ENCODE measurements at places on chromosomes 3 and 15.

DNA sequence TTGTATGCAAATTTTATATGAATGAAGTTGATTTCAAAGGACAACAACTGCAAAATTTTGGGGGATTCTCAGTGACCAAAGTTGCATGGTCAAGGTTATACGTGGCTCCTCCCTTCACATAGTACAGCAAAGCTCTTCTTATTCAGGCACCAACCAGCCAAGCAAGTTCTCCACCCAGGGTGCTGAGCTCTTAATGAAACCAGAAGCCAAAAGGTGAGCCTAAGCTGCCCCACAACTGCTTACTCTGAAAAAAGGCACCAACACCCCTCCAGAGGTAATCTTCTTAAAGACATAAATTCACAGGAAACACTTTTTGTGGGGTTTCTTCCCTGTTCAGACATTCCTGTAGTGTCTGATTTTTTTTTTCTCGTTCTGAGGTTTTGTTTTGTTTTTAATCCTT, 106.1 kb upstream of the GMNC start:
- H3K36me3 ChIP-seq: no peaks in the 10 kb centered on the region
- no peak overlapping the region for H3K27ac ChIP-seq
- no peak for DNase-seq
- H3K27me3 ChIP-seq: no peaks in the 10 kb centered on the region
- no peaks in the 10 kb centered on the region for H3K4me1 ChIP-seq

DNA sequence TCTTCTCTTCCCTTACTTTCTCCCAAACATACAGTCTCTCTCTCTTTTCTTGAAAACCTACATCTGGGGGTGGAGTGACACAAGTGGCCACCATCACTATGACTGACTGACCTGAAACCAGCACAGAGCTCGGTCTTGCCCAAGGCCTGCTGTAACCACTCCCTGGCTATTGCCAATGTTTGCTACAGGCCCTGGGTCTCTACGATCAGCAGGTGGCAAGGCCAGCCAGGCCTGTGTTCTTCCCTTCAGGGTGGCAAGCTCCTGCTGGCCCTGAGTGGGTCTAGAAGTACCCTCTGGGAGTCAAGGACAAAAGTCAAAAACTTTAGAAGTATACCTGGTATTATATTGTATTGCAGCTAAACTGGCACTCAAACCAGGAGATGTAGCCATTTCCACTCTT, 140.9 kb upstream of the TGFBR2 start:
- no peaks in the 10 kb centered on the region for H3K27me3 ChIP-seq
- no peak overlapping the region for H3K27ac ChIP-seq
- no peaks in the 10 kb centered on the region for H3K36me3 ChIP-seq
- no peaks in the 10 kb centered on the region for H3K4me1 ChIP-seq
- H3K4me3 ChIP-seq: no peak overlapping the region

DNA sequence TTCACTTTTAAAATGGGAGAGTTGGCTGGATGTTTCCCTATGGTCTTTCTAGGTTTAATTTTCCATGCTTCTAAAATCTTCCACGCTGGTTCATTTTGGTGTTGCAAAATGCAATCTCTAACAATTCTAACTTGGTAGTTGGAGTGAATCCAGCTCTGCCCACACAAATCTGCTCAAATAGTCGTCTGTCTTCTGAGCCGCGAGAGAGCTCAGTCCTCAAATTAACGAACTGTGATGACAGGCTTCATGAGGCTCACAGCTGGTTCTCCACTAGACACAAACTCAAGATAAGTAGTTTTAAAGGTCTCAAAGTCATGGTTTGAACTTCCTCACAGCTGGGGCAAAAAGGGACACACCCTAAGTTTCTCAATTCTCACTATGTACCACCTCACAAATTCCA, 178.6 kb upstream of the LYSMD4 start:
- H3K27ac ChIP-seq: no peak overlapping the region
- H3K4me1 ChIP-seq: no peaks in the 10 kb centered on the region
- no peak for DNase-seq
- H3K36me3 ChIP-seq: no peaks in the 10 kb centered on the region
- no peaks in the 10 kb centered on the region for H3K27me3 ChIP-seq

DNA sequence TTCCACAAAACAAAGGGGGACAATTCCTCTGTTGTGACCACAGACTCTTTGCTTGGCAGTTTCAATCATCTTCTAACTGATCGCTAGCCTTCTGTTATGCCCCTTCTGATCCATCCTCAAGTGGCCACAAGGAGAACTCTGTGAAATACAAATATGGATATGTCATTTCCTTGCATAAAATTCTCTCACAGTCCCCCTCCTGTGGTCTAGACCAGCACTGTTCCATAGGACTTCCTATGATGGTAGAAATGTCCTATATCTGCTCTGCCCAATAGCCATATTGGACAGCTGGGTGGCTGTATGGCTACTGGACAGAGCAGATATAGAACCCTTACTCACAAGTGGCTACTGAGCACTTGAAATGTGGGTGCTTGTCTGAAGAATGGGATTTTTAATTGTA, 25.9 kb upstream of the SNRK start:
- H3K4me1 ChIP-seq: no peaks in the 10 kb centered on the region
- no peak for DNase-seq
- H3K4me3 ChIP-seq: no peak overlapping the region

DNA sequence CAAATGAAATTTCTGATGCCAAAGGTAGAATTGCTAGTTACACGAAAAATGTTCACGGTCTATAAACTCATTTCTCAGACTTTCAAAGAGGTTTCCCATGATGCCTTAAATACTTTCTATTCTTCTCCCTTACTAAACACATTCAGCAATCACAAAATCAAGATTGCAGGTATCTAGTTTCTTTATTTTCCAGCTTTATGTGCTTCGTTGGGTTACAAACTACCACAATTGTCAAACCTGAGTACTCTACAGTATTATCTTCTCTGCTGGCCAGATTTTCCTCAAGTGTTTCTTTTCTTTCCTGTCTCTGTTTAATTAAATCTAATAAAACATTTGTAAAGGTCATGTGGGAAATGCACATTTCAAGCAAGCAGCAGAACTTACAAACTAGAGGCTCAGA, 201.8 kb upstream of the ZNF385D start:
- H3K4me1 ChIP-seq: no peaks in the 10 kb centered on the region
- H3K4me3 ChIP-seq: no peak overlapping the region
- no peak overlapping the region for H3K27ac ChIP-seq
- no peaks in the 10 kb centered on the region for H3K27me3 ChIP-seq

GRCh38 chr3:146813496-146813895, 208.3 kb upstream of the PLSCR5 start:
- no peak for DNase-seq
- no peaks in the 10 kb centered on the region for H3K27me3 ChIP-seq
- H3K4me1 ChIP-seq: no peaks in the 10 kb centered on the region
- H3K36me3 ChIP-seq: no peaks in the 10 kb centered on the region
- no peak overlapping the region for H3K27ac ChIP-seq
- no peak overlapping the region for H3K4me3 ChIP-seq

- DNase-seq: peak; percentile 56
- H3K4me3 ChIP-seq: no peak overlapping the region
- H3K27ac ChIP-seq: no peak overlapping the region
- no peaks in the 10 kb centered on the region for H3K27me3 ChIP-seq
Observed at GRCh38 chr3:61809879-61810278, 248.5 kb downstream of the PTPRG start.

- DNase-seq: peak; percentile 50
- no peaks in the 10 kb centered on the region for H3K36me3 ChIP-seq
- H3K4me3 ChIP-seq: no peak overlapping the region
Observed at GRCh38 chr3:190094160-190094718, 26.5 kb downstream of the P3H2 start.

DNA sequence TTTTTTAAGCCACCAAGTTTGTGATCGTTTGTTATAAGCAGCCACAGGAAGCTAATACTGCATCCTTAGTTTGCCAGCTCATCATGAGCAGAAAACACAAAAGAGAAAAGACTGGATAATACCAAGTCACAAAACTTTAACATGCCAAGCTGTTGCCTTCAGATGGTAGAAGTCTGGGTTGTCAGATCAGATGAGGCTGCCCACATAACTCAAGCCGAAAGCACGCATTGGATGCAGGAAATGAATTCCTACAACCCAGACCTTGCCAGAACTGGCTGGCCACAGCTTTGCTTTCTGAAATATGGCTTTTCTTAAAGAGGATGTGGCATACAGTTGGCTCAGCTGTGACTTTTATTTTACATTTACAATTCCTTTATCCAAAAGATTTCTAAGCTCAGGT, 118.3 kb upstream of the NEO1 start:
- H3K27ac ChIP-seq: no peak overlapping the region
- no peaks in the 10 kb centered on the region for H3K27me3 ChIP-seq
- no peak overlapping the region for H3K4me3 ChIP-seq
- no peak for DNase-seq

DNA sequence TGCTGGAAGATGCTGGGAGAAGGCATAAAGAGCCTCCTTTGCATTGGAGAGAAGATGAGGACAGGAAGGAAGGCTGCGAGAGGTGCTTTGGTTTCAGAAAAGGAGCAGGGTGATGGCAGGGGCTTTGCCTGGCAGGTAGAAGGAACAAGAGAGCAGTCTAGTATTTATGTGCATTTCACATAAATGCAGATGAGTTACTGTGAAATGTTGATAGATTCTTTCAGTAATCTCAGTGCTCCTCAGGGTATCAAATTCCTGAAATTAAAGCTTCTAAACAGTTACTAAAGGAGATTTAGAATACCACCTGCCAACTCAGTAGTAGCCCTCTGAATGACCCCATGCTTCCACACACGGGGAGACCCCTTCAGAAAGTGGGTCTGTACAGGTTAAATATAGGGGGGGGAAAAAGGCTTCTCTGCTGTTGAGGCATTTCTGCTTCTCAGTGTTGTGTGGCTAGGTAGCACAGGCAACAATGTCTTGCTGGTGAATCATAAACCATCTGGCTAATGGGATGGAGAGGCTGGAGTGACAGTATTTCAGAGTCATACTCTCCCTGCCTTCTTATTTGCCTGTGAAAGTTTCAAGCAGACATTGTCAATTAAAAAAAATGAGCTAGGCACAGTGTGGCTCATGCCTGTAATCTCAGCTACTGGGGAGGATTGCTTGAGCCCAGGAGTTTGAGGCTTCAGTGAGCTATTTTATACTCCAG, 14.3 kb upstream of the FBXL22 start:
- DNase-seq: no peak
- H3K4me3 ChIP-seq: no peak overlapping the region
- H3K36me3 ChIP-seq: no peaks in the 10 kb centered on the region
- H3K4me1 ChIP-seq: no peaks in the 10 kb centered on the region
- H3K27me3 ChIP-seq: no peaks in the 10 kb centered on the region

DNA sequence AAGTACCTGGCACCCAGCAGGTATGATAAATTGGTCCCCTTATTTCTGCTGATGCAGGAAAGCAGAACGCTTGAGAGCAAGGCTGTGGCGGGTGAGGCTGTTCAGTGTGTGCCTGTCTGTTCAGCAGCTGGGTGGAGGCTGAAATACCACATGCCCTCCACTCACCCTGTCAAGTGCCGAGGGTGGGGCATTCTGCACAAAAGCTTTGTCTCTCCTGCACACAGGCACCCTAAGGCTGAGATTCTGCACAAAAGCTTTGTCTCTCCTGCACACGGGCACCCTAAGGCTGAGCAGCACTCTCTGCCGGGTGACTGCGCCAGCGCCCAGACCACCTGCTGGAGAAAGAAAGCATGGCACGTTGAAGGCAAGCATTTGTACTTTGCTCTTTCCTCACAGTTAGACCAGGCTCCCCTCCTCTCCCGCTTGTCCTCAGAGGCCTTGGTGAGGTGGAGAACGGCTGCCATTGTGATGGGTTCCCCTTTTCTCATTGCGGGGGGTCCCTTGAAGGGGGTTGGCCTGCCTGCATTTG, 97.5 kb downstream of the BDH1 start:
- no peak for DNase-seq
- no peak overlapping the region for H3K27ac ChIP-seq
- H3K4me3 ChIP-seq: no peak overlapping the region
- H3K36me3 ChIP-seq: no peaks in the 10 kb centered on the region
- H3K27me3 ChIP-seq: no peaks in the 10 kb centered on the region
- no peaks in the 10 kb centered on the region for H3K4me1 ChIP-seq

DNA sequence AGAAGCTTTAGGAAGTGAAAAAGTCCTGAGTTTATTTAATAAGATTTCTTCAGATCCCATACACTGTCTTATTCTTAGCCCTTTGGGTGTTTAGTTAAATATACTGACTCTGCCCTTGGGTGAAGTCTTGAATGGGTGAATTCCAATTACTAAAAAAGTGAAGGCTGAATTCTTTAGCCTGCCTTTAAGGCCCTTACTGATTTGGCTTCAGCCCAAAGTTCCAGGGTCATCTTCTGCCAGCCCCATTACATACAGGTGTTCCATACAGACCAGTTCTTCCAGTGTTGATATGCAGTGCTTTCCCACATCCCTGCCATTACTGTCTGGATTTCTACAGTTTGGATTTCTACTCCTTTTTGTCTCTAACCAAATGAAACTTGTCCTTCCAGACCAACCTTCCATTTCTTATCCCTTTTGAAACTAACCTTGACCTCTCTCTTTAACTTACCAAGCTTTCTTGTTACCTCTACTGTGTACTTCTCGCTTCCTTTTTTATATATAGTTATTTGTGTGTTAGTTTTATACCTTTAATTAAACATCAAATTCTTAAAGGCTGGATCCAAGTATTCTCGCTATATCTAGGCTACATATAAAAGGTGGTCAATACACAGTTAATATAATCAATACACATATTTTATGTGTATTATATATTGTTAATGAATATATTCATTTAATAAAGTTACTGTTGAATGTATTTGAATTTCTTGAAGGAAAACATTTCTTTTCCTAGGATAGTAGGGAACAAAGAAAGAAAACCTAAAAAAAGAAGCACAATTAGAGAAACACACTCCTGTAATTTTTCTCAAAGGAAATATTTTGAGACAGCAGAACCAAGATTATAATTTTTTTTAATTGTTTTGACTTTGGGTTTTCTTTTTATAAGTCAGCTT, 15.0 kb downstream of the MBNL1 start:
- no peaks in the 10 kb centered on the region for H3K36me3 ChIP-seq
- no peak overlapping the region for H3K4me3 ChIP-seq
- H3K27me3 ChIP-seq: no peaks in the 10 kb centered on the region
- H3K27ac ChIP-seq: no peak overlapping the region
- H3K4me1 ChIP-seq: peaks cover 4% of the 10 kb centered on the region
- DNase-seq: no peak

DNA sequence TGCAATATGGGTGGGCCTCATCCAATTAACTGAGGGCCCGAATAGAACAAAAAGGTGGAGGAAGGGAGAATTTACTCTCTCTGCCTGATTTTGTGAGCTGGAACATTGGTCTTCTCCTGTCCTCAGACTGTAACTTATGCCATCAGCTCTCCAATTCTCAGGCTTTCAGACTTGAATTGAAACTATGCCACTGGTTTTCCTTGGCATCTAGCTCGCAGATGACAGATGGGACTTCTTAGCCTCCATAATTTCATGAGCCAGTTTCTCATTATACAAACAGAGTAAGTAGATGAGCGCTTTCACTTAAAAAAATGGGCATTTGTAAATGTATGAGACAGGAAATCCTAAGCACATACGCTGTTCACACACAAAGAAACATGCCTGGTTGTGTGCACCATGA, 8.7 kb upstream of the PTX3 start:
- H3K4me1 ChIP-seq: no peaks in the 10 kb centered on the region
- no peak overlapping the region for H3K27ac ChIP-seq
- H3K36me3 ChIP-seq: no peaks in the 10 kb centered on the region
- DNase-seq: no peak
- no peak overlapping the region for H3K4me3 ChIP-seq
- H3K27me3 ChIP-seq: no peaks in the 10 kb centered on the region

GRCh38 chr3:153339065-153339464, 177.0 kb downstream of the RAP2B start:
- no peak for DNase-seq
- no peaks in the 10 kb centered on the region for H3K36me3 ChIP-seq
- H3K4me3 ChIP-seq: no peak overlapping the region
- no peaks in the 10 kb centered on the region for H3K27me3 ChIP-seq

- H3K36me3 ChIP-seq: no peaks in the 10 kb centered on the region
- no peaks in the 10 kb centered on the region for H3K4me1 ChIP-seq
- no peak for DNase-seq
- peaks cover 2% of the 10 kb centered on the region for H3K27me3 ChIP-seq
- H3K27ac ChIP-seq: no peak overlapping the region
Observed at GRCh38 chr15:38672814-38673670, 108.4 kb upstream of the RASGRP1 start.
